Renal cortical epithelial cell (primary cell): ENCODE measurements at places on chromosomes 12 and 14.

- DNase-seq: no peak
Measured at GRCh38 chr14:52547526-52547925, 4.8 kb downstream of the TXNDC16 start.

DNA sequence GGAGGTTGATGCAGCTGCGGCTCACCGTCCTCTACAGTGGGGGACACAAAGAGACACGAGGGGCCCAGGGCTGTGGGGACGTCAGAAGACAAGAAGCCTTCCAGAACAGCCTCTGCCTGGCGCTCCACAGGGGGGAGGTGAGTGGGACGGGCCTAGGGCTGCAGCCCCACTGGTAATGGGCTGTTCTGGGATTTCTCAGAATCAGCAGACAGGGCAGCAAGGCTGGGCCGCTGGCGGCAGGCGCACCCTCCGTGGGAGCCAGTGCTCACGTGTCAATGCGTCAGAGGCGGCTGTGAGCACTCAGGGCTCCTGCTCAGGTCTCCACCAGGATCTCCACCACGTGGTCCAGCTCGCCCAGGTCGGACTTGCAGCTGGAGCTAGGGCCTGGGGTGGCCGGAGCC, 10.0 kb downstream of the CDCA4 start:
- DNase-seq: no peak

GRCh38 chr14:76920331-76921087, 94.3 kb downstream of the LRRC74A start:
- DNase-seq: no peak

GRCh38 chr14:91963465-91963864, 16.0 kb upstream of the FBLN5 start:
- DNase-seq: no peak

DNA sequence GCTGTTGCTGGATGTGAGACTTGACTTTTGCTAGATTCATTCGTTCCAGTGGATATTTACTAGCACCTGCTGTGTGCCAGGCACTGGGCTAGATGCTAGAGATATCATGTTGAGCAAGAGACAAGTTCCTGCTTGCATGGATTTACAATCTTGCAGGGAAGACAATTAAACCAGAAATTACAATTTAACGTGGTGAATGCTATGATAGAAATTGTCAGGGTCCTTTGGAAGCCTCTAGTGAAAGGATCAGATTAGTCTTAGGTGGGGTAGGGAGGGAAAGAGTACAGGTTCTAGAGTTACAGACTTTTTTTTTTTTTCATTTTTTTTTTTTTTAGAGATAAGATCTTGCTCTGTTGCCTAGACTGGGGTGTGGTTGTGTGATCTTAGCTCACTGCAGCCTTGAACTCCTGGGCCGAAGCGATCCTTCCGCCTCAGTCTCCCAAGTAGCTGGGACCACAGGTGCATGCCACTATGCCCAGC, 36.7 kb downstream of the SPATS2 start:
- no peak for DNase-seq

- no peak for DNase-seq
Measured at GRCh38 chr12:116594325-116595038, 35.3 kb downstream of the MAP1LC3B2 start.

DNA sequence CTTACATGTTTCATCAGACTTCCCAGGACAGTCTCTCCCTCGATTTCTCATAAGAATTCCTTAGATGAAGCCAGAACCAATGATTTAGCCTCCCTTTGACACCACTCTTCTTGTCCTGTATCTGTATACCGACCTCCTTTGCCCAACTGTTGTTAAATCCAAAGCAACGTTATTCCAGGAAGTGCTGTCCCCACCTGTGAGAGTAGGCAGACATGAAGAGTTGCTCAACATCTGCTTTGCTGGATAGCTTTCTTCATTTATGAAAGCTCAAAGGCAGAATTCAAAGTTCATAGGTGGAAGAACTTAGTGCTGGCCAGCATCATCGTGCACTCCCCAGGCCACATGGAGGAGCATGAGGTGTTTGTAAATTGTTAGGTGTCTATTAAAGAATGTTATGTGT, 55.6 kb downstream of the GTF2A1 start:
- DNase-seq: peak; percentile 19

DNA sequence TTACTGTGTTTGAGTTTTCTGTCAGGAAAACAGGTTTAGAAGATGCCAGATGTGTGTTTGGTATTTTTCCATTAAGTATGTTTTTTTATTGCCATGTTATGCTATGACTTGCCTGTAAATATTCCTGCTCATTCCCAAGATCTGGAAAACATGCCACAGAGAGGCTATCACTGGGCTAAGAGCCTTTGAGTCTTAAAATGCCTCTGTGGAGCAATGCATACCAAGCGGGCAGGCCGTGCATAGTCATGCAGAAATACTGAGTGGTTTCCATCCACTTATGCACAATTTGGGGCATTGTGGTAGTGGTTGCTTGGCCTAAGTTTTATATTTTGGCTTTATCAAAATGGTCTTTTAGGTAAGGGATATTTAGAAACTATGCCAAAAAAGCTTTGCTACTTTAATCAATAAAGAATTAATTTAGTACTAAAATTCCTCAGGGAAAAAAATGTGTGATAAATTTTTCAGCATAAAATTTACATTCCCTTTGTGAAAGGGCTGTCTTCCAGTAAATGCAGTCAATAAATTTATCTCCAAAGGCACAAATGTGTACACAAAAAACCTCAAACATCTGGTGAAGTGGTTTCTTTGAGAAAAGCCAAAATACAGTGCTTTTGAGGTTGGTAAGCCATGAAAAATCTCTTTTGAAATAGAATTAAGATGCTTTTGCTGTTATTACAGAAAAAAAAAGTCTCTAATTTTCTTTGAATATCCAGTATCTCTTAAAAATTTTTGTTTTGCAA, 341.3 kb upstream of the FBXO33 start:
- DNase-seq: no peak

DNA sequence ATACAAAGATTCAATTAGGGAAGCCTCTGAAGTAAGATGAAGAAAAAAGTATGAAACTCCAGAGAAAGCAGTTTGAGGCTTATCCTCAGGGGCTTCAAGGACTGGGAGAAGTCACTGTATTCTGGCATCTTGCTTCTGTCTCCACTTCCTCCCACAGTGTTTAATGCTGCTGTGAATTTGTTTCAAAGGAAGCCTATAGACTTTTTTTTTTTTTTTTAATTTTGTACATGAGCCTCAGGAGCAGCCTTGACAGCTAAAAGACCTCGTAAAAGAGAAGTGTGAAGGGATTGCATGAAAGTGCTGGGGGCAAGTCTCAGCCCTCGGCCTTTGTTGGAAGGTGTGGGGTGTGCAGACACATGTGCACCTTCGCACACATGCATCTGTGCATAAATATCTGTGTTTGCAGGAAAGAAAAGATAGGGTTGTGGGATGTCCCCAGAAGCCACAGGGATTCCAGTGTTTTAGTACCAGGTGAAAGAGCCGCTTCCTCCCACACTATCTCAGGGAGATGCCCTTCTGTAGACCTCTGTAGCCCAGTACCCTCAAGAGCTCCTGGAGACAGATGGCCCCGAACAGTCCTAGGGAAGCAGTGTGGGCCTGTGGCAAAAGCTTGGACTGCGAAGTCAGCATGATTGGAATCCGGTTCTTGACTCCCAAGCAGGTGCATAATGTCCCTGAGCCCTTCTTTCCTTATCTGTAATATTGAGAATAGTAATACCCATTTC, 193.5 kb upstream of the BCL2L14 start:
- no peak for DNase-seq

- peak; percentile 95 for DNase-seq
Measured at GRCh38 chr12:1760566-1761382, 59.6 kb upstream of the LRTM2 start.

- no peak for DNase-seq
Measured at GRCh38 chr14:103899833-103900232, 28.4 kb upstream of the TDRD9 start.

DNA sequence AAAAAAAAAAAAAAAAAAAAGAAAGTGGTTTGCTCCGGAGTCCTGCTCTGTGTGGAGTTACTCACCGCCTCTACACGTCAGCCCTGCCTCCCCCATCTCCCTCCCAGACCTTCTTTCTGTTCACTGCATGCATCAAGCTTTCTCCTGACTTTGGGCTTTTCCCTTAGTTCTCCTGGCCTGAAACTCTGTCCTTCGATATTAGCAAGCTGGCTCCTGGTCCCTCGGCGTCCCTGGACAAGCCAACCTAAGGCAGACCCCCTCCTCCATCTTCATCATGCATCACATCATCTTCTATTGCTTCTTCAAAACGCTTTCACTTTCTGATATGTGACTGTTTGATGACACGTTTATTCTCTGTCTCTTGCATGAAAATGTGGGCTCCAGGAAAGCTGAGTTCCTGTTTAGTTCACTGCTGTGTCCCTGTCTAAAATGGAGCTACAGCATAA, 40.6 kb downstream of the SLC15A4 start:
- DNase-seq: peak; percentile 2

DNA sequence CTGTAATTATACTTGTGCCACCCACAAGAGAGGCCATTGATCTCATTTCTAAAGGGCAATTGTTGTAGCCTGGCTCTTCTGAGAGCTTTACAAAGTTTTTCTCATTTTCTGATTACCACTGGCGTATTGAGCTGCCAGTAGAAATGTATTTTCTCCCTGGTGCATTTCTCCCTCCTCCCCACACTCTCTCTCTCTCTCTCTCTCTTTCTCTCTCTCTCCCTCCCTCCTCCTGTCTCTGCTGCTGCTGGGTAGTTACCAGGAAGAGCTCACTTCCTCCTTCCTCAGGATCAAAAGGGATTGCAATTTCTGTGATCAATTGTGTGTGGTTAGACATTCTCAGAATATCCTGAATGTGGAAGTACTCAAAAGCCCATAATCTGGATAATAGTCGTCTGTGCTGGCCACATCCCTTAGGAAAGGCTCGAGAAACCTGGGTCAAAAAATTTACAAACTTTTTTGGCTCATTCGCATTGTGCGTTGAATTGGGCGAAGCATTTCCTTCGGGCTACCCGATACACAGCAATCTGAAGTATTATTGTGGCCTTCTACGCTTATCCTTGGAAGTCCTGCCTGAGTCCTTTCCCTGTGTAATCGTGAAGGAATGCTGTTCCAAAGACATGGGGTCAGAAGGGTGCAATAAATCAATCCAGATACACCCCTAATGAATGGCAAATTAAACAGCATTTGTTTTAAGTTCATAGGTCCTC, 254.8 kb downstream of the MSRB3 start:
- peak; percentile 90 for DNase-seq

- DNase-seq: no peak
Measured at GRCh38 chr12:64029013-64029857, 184.7 kb downstream of the SRGAP1 start.

- DNase-seq: no peak
Measured at GRCh38 chr14:69755296-69755695, 11.6 kb upstream of the SRSF5 start.

GRCh38 chr12:124028555-124028925, 55.5 kb downstream of the ZNF664 start:
- no peak for DNase-seq

GRCh38 chr12:27771481-27772327, 8.3 kb upstream of the KLHL42 start:
- no peak for DNase-seq

- peak; percentile 67 for DNase-seq
Measured at GRCh38 chr14:95500772-95501401, 15.6 kb downstream of the SYNE3 start.

DNA sequence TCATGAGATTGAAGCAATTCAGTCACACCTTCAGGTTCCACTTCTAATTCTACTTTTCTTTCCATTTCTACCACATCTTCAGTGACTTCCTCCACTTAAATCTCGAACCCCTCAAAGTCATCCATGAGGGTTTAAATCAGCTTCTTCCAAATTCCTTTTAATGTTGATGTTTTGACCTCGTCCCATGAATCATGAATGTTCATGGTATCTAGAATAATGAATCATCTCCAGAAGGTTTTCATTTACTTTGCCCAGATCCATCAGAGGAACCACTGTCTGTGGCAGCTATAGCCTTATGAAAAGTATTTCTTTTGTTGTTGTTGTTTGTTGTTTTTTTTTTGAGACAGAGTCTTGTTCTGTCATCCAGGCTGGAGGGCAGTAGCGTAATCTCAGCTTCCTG, 7.6 kb downstream of the RXYLT1 start:
- DNase-seq: no peak
